Activated T-helper 1 cell treated with Interleukin-2 at 50 U/mL for 16 hours (primary cell): ENCODE measurements at places on chromosomes 7 and 10.

DNA sequence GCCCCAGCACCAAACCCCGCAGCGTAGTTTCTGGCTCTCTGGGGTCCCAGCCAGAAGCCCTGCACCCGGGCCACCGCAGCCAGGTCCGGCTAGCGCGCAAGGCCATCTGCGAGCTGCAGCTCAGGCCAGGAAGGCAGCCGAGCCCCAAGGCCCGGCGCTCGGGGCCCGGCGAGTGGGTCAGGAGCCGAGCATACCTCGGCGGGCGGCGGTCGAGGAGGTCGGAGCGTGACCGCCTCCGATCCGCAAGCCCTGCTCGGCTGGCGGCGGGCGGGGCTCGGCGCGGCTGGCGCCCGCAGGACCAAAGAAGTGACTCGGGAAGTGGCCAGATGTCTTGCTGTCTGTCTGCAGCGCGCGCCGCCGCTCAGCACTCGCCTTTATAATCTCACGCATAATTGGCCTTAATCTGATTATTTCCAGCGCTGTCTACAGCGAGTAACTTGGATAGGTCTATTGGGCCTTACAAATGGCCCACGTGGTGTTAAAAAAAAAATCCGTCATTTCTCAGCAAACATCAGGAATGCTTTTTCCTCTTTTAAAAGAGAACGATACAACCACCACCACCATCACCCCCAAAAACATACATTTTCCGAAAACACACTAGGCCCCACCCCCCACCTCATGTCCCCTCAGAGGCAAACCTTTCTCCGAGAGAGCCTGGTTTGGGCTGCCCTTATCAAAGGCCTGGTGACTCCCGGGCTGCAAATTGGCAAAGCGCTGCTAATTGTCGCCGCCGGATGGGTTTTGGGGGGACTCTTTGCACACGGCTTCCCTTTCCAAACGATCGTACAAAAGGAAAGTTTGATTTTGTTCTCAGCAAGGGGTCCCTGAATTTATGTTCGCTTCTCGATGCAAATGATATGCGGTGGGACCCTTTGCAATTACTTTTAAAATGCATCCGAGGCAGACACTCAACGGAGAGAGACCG lies at the start of gene DRGX:
Gene DRGX (minus strand): TSS at position 349 of the 925 bp plus-strand sequence. CDS start 649 bp downstream, outside the sequence.
- no peak for DNase-seq

GRCh38 chr7:69795932-69796331 lies 197.7 kb downstream of the AUTS2 start:
- DNase-seq, result no peak

- no peak for DNase-seq
These were observed 35.1 kb upstream of the NPVF start for GRCh38 chr7:25263337-25263736.

- DNase-seq, result no peak
These were observed 6.5 kb upstream of the RET start for GRCh38 chr10:43070121-43071085.

DNA sequence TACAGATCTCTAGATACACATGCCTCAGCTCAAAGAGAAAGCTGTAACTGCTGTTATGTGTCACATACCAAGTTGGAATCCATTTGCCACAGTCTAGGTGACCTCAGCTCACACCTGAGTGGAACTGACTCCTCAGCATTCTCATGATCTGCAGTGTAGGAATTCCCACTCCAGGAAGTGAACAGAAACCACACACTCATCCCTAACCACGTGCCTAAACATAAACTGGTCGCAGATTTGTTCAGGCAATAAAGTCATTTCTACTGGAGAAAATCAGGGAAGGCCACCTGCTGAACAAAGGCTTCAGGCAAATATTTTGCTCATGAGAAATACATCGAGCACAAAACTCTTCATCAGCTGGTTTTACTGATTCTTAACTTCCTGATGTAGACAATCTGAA lies 23.0 kb upstream of the ZMYND11 start:
- DNase-seq, result no peak
